Kidney glomerular epithelial cell (primary cell): ENCODE measurements at places on chromosomes 6 and 20.

DNA sequence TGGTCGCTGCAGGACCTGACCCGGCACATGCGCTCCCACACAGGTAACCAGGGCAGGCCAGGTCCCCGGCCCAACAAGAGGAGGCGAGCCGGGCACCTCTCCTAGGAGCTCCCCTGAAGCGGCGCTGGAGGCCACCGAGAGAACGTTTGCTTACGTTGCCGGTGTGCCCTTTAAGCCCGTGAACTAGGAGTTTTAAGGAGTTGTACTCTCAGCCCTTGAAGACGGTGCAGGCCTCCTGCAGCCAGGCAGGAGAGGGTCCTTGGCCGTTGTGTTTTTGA lies 65.9 kb downstream of the SSR1 start:
- no peak for DNase-seq

- DNase-seq = no peak
These were observed 191.7 kb upstream of the HSF2 start for GRCh38 chr6:122207794-122208193.

DNA sequence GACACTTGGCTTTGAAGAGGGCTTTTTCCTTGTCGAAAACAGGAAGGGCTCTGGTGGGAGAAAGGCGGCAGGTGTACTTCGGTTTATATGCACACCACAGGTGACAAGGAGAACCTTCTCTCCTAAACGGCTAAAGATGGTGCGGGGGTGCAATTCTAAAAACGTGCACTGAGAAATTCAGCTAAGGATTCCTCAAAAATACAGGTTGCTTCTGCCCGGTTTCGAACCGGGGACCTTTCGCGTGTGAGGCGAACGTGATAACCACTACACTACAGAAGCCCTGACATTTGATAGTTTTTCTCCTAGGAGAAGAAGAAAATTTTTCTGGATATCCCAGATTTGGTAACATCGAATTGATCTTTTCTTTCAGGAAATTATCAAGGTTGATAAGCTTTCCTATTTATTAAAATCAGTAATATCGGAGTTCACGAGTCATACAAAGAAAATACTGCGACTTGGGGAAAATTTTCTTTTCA lies 32.0 kb downstream of the POM121L2 start:
- peak; percentile 65 for DNase-seq

DNA sequence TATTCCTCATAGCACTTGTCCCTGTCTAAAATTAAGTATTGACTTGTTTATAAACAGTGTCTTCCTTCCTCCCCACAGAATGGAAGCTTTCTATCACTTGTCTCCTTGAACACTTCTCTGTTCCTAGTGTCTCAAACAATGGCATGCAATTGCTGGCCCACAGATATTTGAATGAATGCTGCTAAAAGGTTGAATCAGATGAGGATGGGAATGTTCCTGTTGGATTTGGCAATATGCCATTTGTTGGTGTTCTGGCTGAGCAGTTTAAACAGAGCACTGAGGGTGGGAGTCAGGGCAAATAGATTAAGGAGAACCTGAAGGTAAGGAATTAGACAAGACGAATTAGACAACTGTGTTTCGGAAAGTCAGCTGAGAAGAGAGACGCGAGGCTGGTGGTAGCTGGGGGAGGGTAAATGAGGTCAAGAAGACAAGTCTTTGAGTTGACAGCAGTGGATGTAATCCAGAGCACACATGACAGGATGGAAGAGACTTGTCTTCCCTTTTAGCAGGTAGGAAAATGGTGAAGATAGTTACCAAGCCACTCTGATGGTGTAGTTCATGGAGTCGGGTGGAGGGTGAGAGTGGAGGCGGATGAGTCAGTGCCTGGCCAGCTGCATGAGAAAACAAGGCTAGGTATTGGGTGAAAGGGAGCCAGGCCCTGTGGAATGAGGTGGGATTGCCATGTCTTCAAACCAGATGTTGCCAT lies 58.3 kb upstream of the GNRH2 start:
- DNase-seq = peak; percentile 75

DNA sequence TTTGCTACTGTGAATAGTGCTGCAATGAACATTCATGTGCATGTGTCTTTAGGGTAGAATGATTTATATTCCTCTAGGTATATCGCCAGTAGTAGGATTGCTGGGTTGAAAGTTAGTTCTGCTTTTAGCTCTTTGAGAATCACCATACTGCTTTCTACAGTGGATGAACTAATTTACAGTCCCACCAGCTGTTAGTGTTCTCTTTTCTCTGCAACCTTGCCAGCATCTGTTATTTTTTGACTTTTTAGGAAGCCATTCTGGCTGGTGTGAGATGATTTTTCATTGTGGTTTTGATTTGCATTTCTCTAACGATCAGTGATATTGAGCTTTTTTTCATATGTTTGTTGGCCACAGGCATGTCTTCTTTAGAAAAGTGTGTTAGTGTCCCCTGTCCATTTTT lies 40.0 kb downstream of the PLG start:
- no peak for DNase-seq

- no peak for DNase-seq
These were observed 42.7 kb upstream of the TNFRSF21 start for GRCh38 chr6:47352194-47352920.

DNA sequence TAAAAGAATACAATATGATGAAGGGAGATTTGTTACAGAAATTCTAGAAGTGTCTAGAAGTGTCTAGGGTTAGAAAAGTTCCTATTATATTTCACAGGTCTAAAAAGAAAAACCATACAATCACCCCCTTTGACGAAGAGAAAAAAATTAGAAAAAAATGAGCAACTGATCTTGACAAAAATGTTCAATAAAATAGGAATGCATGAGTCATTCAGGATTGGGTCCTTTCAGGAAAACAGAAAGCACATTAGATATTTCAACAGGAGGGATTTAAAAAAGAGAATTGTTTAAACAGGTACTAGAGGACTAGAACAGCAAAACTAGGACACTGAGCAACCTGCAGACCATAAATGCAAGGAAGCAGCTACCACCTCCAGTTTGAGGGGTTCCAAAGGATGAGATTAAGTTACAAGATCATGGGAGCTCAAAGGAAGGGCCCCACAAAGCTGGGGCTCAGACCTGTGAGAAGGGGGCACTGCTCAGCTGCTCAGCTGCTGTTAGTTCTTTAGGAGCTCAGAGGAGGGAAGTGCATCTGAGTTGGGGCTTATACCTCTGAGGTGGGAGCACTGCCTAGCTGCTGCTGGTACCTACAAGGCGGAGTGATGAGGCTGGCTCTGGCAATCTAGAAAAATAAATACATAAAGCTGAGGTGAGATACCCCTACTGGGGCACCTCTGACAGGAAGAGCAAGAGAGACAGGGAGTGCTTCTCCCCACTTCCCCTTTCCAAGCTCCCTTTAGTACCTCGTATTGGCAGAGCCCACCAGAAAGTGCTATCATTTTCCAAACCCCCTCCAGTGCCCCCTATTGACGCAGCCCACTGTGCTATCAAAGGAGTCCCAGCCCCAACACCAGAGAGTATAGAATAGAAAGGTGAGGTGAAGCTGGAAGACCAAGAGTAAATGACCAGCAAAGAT lies 27.1 kb upstream of the BEND6 start:
- no peak for DNase-seq

GRCh38 chr6:151372164-151372563 lies 19.2 kb downstream of the ZBTB2 start:
- DNase-seq = no peak

DNA sequence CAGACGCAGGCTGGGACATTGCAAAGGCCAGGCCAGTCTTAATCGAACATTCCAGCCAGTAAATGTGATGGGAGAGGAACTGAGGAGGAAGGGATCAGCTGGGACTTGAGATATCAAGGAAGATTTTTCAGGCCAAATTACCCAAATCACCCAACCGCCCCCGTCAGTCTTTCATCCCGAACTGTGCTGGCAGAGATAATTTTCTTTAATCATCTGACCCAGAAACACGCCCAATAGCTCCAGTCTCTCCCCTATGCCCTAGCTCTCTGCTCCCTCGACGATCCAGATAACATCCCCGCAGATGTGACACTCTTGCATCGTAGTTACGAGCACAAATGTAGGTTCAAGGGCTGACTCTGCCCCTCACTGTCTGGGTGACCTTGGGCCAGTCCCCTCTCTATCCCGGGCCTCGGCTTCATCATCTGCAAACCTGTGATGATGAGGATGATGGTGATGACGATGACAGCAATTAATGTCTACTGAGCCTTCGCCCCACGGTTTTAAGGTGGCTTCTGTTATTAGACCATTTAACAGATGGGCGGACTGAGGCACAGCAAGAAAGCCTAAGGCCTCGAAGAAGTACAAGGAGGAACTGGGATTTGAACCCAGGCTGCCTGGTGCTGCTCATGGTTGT lies 118.6 kb downstream of the PREX1 start:
- no peak for DNase-seq

- DNase-seq = peak; percentile 25
These were observed 199.2 kb downstream of the MAFB start for GRCh38 chr20:40489886-40490285.

- no peak for DNase-seq
These were observed 301.4 kb upstream of the CDYL start for GRCh38 chr6:4474810-4475209.

DNA sequence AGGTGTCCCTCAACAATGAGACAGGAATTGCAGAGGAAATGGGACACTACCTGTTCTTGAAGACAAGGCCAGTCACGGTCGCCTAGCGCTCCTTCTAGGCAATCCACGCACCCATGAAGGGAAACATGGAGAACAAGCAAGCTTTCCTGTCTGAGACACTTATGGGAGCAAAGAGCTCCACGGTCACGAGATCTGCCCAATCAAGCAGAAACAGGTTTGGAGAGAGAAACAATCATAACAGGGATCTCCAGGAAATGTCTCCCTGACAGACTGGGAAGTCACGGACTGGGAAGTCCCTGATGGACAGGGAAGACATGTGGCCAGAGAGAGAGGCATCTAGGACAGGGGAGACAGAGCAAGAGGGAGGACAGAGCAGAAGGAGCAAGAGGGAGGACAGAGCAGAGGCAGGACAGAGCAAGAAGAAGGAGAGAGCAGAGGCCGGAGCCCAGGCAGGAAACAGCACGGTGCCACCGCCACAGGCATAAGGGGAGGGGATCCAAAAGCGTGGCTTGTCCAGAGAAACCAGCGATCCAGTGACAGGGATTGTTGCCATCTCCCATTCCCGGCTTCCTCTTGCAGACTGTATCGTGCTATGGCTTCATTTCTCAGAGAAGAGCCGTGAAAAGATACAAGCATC lies 167.8 kb upstream of the ZNF337 start:
- DNase-seq = no peak

GRCh38 chr6:157557559-157557958 lies 176.6 kb downstream of the ZDHHC14 start:
- DNase-seq = no peak

DNA sequence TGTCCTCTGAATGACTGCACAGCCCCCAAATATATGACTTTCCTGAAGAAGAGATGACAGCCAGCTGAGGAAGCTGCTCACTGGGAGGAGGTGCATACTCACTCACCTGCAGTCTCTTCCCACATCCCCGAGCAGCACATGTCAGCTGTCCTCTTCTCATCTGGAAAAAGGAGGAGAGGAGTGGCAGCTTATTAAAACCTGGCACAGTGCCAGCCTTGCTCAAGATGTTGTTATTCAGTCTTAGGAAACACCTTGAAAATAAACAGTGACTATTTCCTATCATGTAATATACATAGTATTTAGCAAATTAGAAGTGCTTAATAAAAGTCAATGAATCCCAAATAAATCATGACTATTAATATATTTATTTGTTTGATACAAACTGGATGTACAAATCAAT lies 232.9 kb downstream of the EPM2A start:
- no peak for DNase-seq

- no peak for DNase-seq
These were observed 9.8 kb upstream of the MAPK13 start for GRCh38 chr6:36120539-36120938.

- no peak for DNase-seq
These were observed 364.5 kb upstream of the CITED2 start for GRCh38 chr6:139738801-139739455.

- DNase-seq = no peak
These were observed 44.3 kb downstream of the PHACTR1 start for GRCh38 chr6:12760911-12761310.

DNA sequence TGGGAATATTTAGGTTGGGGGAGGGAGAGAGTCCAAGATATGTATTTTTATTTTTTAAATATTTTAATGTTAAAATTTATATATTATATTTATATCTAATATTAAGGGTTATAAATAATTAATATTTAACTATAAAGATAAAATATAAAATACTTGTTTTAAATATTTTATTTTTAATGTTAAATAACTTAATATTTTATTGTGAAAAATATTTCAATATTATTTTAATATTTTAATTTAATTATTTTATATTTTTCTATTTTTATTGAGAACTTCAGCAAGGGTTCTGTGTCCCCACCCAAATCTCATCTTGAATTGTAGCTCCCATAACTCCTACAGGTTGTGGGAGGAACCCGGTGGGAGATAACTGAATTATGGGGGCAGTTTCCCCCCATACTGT lies 34.0 kb downstream of the PERP start:
- no peak for DNase-seq

DNA sequence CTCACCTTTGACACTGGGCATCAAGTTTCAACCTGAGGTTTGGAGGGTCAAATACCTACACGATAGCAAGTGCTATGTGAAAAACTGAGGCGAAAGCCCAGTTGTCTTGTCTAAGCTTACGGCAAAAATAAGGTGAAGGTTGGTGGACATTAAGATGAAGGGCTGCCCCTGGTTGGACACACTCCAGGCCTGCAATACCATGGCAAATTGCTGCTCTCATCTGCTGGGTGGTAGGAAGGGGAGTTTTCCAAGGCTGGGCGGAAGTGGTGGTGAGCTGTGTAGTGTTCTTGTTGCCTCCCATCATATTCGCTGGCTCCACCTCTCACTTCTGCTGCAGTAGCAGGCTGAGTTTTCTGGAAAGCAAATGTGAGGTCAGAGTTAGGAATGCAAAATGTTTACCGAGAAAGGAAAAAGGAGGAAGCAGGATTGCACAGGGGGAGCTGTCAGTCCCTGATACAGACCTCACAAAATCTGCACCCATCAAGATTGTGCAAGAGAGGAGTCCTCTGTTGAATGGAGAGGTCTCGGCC lies 33.7 kb downstream of the SCP2D1 start:
- DNase-seq = no peak

GRCh38 chr20:39309458-39309857 lies 347.3 kb downstream of the DHX35 start:
- DNase-seq = no peak

GRCh38 chr6:104936766-104937535 lies 20.0 kb upstream of the LIN28B start:
- no peak for DNase-seq

GRCh38 chr6:47992809-47993208 lies 118.2 kb downstream of the PTCHD4 start:
- DNase-seq = no peak

DNA sequence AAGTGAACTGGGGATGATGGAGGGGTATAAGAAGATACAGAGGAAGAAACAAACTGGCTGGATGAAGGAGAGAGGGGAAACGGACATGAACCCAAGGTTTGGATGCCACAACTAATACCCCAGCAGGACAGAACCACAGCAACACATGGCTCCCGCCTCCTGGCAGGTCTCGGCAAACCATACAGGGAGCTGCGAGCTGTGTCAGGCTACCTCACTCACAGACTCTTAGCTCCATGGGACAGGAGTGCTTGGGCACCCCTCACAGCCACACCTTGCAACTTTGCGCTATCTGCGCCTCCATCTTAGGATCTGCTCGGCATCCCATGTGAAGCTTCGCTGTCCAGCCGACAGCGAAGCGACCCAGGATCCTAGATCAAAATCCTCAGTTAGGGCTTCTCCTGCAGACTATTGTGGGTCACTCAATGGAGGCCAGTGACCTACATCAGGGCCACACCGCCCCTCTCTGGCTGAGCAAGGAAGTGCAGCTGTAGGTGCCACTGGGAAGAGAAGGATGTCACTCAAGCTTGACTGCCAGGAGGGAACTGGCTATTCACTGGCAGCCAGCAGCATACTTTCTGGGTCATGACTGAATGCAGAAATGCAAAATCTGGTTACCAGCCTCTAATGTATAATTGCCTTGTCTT lies 174.4 kb upstream of the RIN2 start:
- DNase-seq = peak; percentile 32
